Pericardium fibroblast (primary cell): ENCODE measurements at places on chromosomes 6 and 20. TPM values are rescaled to one million over a fixed set of nuclear protein-coding genes. Genes with fewer than 3 reads are reported as not detected.

Gene CRYBG1
- total RNA-seq: 3.7 and 10.2 TPM in 2 replicates

Gene PLN
- 0.12 TPM in 1 of 2 replicates, not detected in the other for total RNA-seq

Gene PREX1
- 2.4 and 4.1 TPM in 2 replicates for total RNA-seq

Gene SCRT2
- not detected in 2 replicates for total RNA-seq

Gene OXT
- total RNA-seq: not detected in 2 replicates

Gene RIMS1
- total RNA-seq: not detected in 2 replicates

Gene TCF21
- total RNA-seq: 1.5 and 25.9 TPM in 2 replicates

Gene FAM83C
- total RNA-seq: not detected in 2 replicates

Gene ANKEF1
- total RNA-seq: 0.58 and 0.68 TPM in 2 replicates
